ENCODE measurements at places on chromosomes 11 and 22.

DNA sequence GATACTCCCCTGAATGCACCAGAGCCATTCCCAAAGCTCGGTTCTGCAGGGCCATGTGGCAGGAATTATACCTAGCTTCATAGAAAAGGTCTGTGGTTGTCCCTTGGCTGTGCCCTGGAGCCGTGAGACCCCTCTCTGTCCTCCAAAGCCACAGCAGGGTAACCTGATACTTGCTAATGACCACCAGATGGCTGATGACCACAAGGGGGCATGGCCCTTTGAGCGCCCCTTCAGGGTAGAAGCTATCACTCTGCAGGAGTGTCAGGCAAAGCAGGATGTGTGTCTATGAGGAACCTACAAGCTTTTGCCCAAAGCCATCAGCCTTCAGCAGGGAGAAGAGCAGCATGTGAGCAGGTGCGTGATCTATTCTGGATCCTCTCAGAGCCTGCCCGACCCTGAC lies 95.3 kb downstream of the NTM start:
- DNase-seq = no peak

DNA sequence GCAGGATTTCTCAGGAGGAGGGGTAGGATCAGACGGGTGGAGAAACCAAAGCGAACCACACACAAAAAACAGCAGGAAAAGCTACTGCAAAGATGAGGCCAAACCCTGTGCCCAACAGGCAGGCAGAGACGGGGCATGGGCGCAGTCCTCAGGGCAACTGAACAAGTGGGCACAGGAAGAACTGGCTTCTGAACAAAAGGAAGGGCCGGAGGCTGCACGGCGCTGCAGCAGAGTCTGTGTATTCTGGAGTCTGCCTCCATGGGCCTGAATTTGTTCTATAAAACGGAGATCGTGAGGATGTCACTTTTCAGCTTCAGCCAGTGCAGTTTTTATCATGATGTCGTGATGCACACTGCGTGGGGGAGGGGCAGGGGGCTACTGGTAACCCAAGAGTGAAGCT lies 1026.0 kb downstream of the TBC1D22A start:
- DNase-seq = no peak

DNA sequence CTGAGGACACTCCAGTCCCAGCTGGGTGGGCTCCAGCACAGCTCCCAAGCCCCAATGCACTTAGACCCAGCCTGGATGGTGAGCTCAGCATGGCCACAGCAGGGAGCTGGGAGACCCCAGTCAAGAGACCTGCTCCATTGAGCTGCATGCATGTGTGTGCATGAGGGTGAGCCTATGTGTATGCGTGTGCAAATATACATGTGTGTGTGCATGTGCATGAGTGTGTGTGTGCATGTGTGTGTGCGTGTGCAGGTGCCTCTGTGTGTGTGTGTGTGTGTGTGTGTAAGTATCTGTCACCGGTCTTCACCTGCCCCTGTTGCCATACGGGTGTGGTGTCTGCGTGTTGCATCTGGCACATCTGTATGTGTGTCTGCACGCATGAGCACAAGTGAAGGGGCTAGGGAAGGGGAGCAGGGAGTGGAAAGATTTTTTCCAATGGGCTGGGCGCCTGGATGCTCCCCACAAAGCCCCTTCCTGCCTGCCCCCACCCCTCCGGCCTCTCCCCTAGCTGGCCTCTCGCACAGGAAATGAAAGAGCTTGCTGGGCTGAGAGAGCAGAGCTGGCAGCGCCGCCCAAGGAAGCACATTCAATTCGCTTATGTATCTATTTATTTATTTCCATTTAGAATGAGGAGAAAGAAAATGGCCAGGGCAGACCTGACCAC lies 4.1 kb downstream of the TSPAN32 start:
- DNase-seq = no peak

DNA sequence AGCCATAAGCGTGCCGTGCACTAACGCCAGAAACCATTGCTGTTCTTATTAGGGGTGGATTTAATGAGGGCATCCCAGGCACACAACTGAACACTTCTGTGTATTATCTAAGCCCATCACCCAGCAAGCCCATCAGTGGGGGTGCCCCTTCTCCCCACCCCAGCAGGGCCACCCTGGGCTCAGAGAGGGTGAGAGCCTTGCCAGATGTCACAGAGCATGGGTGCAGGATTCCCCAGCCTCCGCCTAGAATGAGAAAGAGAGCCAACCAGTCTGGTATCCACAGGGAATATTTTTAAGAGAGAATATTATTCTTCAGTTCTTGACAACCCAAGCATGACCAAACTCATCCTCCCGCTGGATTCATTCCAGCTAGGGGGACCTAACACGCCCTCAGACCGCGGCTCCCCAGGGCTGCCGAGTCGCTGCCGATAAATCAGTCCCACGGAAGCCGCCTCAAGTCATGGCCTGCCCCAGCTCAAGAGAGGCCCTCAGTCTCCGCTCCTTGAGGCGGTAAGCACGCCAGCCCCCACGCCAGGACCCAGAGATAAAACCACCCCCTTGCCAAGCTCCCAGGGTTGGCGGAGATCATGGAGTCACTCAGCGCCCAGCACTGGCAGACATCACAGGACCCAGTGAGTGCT lies 47.2 kb downstream of the MN1 start:
- no peak for DNase-seq

DNA sequence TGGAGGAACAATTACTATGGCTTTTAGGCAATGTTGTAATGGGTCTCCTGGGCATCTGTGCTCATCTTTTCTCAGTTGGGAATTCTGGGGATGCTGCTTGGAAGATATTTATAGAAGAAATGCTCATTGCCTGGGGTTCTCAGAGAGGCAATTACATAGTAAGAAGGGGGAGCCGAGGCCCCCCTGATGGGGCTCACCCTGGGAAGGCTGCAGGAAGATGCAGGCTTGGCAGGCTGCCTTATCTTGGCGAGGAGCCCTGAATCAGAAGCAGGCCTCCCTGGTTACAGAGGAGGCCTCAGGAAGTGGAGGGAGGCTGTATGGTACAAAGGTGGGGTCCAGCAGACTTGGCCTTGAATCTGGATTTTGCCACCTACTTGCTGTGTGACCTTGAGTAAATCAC lies 60.6 kb upstream of the CRYBB3 start:
- no peak for DNase-seq

DNA sequence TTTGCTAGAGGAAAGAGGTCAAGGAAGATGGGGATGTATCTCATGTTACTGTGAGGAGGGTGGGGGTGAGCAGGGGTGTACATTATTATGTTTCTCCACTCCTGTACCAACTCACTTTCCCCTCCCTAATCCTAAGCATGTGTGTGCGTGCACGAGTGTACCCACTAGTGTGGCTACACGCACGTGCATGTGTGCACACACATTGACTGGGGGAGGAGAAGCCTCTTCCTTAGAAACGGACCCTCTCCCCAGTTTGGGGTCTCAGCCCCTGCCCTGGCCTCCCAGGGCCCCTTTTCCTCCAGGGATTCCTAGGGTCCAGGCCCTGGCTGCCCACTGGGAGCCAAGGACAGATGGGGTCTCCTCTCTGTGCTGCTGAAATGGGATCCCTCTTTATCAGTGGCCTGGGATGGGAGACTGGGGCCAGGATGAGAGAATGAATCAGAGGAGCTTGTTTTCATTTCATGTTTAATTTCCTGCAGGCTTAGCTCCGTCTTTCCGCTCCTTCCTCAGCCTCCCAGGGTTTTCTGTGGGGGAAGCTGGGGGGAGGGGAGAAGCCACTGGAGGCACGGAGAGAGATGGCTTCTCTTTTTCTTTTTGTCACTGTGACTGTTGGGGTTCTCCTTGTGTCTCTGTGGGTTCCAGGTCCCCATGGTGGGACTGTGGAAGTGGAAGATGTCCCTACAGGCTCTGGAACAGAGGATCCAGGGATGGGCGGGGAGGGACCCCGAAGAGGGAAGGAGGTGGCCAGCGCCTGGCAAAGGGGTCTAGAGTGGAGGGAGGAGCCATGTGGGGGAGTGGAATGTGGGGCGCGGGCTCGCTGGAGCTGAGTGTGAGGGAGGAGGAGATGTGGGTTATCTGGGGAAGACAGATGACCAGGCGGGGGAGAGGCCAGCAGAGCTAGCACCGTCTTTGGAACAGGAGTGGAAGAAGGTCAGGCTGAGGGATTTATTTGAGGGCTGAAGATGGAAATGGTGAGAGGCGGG lies 40.3 kb downstream of the ALX4 start:
- DNase-seq = no peak

All from activated CD8-positive, alpha-beta memory T cell treated with anti-CD3 and anti-CD28 coated beads for 1 hour (primary cell).